ENCODE measurements at places on chromosomes 16 and 17.

DNA sequence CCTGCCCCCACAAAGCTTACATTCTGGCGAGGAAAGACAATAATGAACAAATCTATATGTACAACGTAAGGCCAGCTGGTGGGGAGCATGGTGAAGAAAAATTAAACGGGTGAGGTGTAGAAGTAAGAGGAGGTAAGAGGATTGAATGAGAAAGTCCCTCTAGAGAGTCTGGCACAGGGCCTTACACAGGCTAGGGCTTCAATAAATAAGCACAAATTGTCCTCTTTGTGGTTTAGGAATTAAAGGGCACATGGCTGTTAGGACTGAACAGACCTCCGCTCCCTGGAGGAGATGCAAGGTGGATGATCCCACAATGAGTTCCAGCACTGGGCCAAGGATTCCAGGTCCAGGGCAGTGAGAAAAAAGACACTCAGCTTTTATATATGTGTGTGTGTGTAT, 43.1 kb upstream of the HAPSTR1 start:
- DNase-seq, result no peak

GRCh38 chr17:48483471-48484131, 47.2 kb downstream of the HOXB1 start:
- no peak for DNase-seq

DNA sequence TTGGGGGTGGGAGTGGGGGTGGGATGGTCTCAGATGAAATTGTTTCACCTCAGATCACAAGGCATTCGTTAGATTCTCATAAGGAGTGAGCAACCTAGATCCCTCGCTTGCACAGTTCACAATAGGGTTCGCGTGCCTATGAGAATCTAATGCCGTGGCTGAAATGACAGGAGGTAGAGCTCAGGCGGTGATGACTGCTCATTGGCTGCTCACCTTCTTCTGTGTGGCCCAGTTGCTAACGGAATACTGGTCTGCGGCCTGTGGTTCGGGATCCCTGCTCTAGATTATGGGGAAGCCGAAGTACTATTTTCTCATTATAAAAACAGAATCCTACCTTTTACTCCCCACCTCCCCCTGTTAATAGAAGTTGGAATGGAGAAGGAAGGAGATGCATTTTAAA, 18.9 kb downstream of the CLTC start:
- DNase-seq, result no peak

- no peak for DNase-seq
Observed at GRCh38 chr17:48854774-48855476, 24.1 kb downstream of the CALCOCO2 start.

GRCh38 chr16:17930280-17930679, 406.3 kb downstream of the NPIPA8 start:
- no peak for DNase-seq

DNA sequence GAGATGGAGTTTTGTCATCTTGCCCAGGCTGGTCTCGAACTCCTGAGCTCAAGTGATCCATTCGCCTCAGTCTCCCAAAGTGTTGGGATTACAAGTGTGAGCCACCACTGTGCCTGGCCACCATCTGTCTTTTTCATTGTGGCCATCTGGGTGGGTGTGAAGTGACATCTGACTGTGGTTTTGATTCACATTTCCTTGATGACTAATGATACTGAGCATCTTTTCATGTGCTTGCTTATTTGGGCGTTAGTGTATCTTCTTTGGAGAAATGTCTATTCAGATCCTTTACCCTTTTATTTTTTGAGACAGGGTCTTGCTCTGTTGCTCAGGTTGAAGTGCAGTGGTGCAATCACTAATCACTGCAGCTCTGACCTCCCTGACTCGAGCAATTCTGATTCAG, 53.9 kb upstream of the ERN1 start:
- no peak for DNase-seq

DNA sequence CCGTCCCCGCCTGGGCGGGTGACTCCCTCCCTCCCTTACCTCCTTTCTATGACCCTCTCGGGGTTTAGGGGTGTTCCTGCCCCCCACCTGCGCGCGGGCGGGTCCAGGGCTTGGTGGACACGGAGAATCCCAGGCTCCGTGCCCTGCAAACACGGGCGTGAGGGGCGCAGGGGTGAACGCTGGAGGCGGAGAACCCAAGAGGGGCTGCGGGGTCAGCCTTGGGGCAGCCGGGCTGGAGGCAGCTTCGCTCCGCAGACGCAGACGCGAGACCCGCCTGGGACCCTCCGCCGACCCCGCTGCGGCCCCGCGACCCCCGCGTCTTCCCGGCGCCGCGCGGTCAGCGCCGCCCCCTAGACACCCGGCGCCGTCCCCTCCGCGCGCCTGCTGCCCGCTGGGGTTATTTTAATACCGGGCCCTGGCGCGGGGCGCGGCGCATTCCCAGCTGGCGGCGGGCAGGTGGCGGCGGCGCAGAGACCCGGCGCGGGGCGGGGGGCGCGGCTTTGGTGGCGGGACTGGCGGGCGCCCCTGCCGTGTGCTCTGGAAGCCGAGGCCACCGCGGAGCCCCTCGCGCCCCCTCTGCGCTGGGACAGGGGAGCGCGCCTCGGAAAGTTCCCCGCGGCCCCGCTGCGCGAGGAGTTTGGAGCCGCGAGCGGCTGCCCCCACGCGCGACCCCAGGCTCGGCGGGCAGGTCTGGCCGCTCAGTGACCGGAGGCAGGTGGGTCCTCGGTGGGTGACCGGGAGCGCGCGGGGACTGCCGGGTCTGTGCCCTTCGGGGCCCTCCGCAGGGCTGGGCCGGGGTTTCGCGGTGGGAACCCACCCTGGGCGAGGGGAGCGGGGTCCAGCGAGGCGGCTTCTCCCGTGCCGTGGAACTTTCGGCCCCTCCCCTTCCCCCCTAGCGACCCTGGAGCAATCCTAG, at the start of gene UTS2R:
Gene UTS2R (plus strand): TSS at position 433 of the 916 bp plus-strand sequence. CDS start 2,560 bp downstream, outside the sequence.
- no peak for DNase-seq

GRCh38 chr17:28110184-28110583, 67.7 kb downstream of the NLK start:
- no peak for DNase-seq

DNA sequence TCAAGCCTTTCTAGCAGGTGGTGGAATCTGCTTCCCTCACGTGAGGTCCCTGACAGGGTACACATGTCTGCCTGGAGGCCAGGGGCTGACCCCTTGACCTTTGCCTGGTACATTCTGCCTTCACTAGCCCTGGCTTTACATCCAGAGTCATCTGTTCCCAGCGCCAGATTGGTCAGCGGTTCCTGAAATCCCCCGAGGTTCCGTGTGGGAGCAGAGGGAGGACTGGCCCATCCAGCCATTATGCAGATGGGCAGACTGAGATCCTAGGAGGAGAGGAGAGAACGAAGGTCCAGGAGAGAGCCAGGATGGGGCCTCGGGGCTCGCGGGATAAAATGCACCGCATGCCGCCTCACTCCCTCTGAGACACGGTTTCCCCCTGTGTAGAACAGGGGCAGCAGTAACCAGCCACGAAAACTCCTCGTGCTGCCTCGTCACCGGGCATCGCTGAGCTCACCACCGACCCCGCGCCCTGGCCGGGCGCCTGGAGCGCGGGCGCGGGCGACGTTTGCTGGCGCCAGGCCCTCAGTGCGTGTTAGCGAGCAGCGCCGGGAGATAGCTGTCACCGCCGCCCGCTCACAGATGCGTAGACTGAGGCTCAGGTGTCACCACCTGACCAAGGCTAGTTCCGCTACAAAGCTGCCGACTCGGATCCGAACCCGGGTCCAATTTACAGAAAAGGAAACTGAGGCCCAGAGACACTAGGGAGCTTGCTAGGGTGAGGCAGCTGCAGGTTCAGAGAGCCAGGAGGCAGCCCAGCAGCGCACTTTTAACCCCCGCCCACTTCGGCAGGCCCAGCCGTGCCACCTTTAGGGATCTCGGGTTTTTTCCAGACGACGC, 811 bp upstream of the MAP2K3 start:
- DNase-seq, result no peak

DNA sequence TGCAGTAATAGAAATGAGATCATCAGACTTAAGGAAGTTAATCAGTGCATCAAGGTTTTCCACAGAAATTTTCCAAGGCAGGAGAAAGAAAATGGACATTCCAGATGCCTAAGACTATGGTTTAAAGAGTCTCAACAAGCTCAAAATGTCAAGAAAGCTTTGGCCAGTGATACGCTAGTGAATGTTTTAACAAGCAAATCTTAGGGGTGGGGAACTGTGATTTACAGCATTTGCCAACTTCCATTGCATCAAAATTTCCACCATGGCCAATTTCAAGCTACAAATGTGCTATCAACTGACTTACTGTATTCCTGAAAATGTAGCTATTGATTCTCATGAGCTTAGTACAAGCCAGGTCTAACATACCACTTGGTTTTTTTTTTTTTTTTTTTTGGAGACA, 82.4 kb upstream of the CLEC3A start:
- DNase-seq, result no peak

GRCh38 chr17:77857613-77858012, 100.9 kb upstream of the TNRC6C start:
- DNase-seq, result no peak

DNA sequence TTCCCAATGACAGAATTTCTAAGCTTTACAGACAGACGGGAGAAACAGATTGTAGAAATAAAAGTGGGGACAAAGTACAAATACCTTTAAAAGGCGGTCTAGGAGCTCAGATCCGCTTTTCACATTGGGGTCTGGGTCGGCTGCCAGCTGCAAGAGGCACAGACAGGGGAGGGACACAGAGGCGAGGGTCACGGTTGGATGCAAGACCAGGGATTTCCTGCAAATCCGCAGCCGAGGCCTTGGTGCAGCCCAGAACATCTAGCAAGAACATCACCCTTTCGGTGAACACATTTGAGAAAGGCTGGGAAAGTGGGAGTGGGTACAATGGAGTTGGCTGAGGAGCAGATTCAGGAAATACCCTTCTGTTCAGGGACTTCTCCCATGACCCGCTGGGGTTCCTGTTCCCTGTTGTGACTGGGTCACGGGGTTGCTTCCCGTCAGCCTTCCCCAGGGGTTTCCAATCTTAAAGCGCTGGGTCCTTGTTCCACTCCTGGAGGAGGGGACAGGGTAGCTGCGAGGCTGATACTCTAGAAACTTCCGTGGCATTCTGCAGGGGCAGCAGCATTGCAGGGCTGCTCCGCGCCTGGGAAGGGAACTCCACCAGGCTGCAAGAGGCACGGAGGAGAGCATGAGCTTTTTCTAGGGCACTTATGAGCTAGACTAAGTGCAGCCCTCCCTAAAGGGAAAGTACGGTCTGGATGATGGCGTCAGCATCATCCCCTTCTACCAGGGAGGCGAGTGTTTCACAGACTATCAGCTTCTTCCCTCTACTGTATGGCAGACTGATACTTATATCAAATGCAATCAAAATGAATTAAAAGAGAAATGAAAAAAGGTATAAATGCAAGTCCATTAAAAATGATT, 16.0 kb downstream of the VAC14 start:
- DNase-seq, result no peak

DNA sequence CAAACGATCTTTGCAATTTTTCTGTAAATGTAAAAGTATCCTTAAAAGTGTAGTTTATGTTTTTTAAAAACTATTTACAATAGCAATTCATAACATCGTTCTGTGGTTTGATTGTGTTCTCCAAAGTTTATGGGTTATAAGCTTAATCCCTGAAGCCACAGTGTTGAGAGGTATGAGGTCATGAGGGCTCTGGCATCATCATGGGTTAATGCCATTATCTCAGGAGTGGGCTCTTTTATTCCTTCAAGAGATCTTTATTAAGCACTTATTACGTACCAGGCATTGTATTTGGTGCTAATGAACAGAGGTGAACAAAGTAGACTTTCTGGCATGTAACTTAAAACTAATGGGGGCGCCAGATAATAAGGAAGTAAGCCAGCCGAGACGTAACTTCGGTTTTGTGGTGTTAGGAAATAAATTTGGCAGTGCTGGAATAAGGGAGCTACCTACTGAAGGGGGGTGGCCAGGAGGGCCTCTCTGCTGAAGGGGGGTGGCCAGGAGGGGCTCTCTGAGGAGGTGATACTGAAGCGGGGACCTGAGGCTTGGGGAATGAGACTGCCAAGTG, 158.1 kb downstream of the VPS53 start:
- DNase-seq, result no peak

GRCh38 chr16:30027588-30028437, 3.3 kb downstream of the TLCD3B start:
- DNase-seq, result no peak

GRCh38 chr16:1990351-1991134, 773 bp downstream of the SYNGR3 start:
- no peak for DNase-seq

DNA sequence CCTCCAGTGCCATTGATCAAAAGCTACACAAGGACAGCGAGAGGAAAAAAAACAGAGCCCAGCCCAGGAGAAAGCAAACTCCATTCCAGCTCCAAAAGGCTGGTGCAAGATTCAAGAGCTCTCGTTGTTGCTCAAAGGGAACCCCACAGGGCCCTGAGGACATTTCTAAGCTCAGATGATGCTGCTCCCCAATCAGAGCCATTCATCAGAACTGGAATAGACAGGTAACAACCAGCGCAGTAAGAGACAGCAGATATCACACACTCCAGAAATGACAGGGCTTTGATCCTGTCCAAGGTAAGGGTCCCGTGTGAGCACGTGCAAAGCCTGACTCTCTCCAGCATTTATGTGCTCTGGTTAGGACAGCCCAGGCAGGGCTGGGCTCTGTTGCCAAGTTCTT, 20.1 kb downstream of the PMP22 start:
- DNase-seq, result no peak

GRCh38 chr16:47250983-47251382, 107.2 kb upstream of the NETO2 start:
- DNase-seq, result no peak

DNA sequence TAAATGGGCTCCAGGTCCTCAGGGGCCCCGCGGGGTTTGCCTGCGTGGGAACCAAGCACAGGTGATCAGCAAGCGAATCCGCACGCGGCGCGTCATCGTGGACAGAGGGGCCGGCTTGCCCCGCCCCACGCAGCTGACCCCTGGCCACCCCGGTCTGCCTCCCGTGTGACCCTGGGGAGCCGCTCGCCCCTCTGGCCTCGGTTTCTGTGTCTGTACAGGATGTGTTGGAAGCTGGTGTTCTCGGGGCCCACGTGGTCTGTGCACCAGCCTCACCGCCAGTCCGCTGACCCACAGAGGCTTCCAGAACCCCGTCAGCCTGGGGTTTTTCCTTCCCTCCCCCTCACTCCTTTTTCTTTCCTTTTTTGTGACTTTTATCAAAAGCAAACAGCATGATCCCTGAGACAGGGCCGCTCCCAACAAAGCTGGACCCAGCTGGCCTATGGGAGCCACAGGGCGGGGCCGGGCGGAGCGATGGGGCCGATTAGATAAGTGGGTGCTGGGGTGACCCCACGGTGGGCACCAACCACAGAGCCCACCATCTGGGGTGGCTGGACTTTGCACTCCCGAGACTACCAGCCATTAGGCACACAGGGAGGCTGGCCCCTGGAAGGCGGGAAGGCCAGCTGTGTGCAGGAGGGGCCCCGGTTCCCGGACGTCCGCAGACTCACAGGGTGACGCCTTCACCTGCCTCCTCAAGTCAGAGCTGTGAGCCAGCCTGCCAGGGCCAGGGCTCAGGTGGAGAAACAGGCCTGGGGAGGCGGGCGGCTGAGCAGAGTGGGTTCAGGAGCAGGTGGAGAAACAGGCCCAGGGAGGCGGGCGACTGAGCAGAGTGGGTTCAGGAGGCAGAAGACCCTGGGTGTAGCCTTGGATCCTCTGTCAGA, 56.0 kb downstream of the ZFPM1 start:
- DNase-seq, result no peak

DNA sequence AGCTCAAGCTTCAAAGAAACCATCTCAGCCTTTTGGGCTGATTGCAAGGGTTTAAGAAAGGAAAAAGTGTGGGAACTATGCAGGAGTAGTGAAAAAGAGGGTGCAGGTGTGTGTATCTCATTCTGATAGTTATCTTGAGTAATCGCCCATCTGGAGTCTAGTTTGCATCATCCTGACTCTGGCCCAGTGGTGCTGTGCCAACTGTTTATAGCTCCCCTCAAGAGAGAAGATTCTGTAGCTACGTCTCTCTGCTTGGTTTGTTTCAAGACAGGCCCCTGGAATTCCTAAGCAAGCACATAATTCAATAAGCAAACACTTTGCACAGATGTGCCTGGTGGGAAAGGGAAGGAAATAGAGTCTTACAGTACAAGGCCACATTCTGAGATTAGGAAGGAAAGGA, 144.4 kb downstream of the HAPSTR1 start:
- DNase-seq, result no peak

Data from activated CD8-positive, alpha-beta memory T cell treated with anti-CD3 and anti-CD28 coated beads for 1 hour (primary cell).